Heart left ventricle (tissue), 16 donors: ENCODE measurements at places on chromosomes 2 and 18. TPM values are rescaled to one million over a fixed set of nuclear protein-coding genes. Genes with fewer than 3 reads are reported as not detected.

Gene TUBA3E
- 4.6 TPM for total RNA-seq

GRCh38 chr18:75854174-75854573 lies 426.7 kb upstream of the SMIM21 start:
- H3K4me1 ChIP-seq = no peaks in the 10 kb centered on the region
- H3K36me3 ChIP-seq = no peaks in the 10 kb centered on the region
- H3K4me3 ChIP-seq = no peak overlapping the region
- no peaks in the 10 kb centered on the region for H3K27me3 ChIP-seq
- no peak for DNase-seq

DNA sequence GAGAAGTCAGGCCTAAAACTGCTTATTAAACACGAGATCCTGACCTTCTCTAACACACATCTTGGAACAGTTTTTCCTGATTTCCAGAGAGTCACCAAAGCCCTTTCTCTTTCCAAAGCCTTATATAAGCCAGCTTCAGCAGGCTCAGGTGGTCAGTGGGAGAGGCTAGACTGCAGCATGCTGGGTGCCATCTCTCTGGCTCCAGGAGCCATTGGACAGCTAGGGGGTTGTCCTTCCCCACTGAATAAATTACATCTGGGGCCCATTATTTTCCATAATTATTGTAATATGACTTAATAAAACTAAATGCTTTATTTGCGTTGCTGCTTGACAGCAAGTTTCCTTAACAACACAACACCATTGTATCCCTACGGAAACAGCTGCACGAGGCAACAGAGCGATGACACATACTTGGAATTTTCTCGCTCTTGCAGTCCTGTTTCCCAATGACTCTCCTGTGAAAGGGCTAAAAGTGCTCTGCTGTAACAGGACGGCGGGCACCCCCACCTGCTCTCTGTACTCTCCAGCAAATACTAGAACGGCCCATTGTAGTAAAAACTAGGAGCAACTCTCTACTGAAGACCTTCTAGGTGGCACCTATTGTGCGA lies 160.6 kb downstream of the RNF144A start:
- no peaks in the 10 kb centered on the region for H3K36me3 ChIP-seq
- H3K27ac ChIP-seq = peak overlapping the region; percentile 21
- no peaks in the 10 kb centered on the region for H3K27me3 ChIP-seq
- DNase-seq = no peak
- peaks cover 12% of the 10 kb centered on the region for H3K4me1 ChIP-seq
- H3K4me3 ChIP-seq = no peak overlapping the region

Gene HOXD9
- not detected for total RNA-seq

DNA sequence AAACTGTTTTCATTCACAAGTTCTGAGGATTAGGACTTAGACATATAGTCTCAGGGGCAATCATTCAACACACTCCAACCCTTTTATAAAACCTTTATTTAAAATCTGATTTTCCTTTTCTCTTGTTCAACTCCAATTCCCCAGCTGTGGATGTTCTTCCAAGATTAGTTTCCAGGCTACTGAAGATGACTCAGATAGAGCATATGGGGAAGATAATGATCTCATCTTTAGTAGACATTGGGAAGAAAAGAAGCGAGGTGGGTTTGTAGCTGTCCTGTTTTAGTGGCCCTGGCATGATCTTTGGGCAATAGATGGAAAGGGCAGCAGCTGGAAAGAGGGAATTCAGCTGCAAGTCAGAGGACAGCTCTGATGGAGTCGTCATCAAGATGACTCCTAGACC lies 247.7 kb upstream of the CCDC68 start:
- no peak for DNase-seq
- H3K36me3 ChIP-seq = no peaks in the 10 kb centered on the region
- H3K4me1 ChIP-seq = no peaks in the 10 kb centered on the region
- H3K4me3 ChIP-seq = no peak overlapping the region
- H3K27ac ChIP-seq = no peak overlapping the region

DNA sequence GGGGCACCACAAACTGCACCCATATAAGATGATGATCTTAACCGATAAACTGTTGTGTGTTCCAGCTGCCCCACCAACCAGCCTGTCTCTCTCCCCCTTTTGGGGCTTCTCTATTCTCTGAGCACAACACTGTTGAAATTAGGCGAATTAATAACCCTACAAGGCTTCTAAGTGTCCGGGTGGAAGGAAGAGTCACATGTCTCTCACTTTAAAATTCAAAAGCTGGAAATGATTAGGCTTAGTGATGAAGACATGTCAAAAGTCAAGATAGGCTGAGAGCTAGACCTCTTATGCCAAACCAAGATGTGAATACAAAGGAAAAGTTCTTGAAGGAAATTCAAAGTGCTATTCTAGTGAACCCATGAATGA lies 782.1 kb downstream of the MBD2 start:
- no peak overlapping the region for H3K27ac ChIP-seq
- no peak for DNase-seq
- H3K36me3 ChIP-seq = no peaks in the 10 kb centered on the region
- H3K27me3 ChIP-seq = no peaks in the 10 kb centered on the region

DNA sequence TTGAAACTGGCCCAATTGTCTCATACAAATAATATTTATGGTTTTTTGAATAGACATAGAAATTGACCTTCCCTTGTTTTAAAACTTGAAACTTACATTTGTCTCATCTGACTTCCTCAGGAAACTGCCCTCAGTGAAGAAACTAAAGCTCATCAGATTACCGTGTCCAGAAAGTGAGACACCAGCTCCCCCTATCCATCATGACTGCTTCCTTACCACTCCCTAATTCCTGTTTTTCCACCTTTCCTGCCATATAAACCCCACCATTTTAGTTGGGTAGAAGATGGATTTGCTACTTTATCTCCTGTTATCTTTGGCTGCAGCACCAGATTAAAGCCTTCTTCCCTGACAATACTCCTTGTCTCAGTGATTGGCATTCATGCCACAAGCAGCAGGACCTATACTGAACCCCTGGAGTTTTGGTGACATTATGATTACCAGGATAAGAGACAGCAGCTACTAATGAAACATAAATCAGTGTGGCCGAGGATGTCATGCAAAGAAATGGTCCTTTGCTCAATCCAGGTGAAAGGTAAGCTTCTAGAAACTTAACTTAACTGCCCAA lies 1627.6 kb upstream of the ZEB2 start:
- H3K27me3 ChIP-seq = no peaks in the 10 kb centered on the region
- DNase-seq = no peak
- H3K4me1 ChIP-seq = no peaks in the 10 kb centered on the region
- no peaks in the 10 kb centered on the region for H3K36me3 ChIP-seq
